ENCODE measurements at places on chromosomes 12 and 14.

DNA sequence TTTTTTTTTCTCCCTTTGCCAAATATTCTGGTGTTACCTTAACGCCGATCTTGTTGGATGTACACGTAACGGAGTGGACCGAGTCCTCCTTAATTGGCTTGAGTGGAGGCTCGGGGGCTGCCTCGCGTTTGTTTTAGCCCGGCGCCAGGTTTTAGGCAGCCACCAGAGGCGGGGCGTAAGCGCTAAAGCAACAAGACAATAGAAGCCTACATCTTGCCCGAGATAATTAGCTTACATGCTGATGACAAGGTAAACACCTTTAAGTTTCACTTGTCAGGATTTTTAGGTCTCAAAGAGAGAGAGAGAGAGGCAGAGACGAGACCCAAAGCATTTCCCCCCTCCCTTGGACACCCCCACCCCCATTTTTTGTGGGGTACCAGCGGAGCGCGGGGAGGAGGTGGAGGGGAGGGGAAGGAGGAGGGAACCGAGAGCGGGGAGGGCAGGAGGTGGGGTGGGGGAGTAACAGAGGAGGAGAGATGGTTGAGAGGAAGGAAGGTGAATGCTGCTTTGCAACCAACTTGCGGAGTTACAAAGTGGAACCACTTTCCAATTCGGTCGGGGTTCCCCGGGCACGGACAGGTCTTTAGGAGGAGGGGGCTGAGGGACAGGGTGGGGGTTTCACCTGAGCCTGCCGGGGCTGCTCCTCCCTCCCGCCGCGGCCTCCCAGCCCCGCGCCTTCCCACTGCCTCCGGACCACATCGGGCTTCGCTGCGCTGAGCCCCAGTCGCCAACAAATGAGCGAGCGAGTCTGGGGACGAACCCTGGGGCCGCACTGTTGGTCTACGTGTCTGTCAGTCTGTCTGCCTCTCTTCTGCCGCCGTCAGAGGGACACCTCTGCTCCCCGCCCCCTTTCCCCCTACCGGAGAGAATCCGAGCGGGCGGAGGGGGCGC lies at the start of gene NKX2-1:
Gene NKX2-1 (minus strand): TSS at position 802 of the 891 bp plus-strand sequence. CDS start 103 bp downstream, at position 699.
- no peak for DNase-seq

GRCh38 chr14:75978249-75978731 lies 3.5 kb downstream of the TGFB3 start:
- DNase-seq = peak; percentile 18

GRCh38 chr14:81669308-81669707 lies 135.7 kb upstream of the SEL1L start:
- no peak for DNase-seq

GRCh38 chr14:69643430-69644200 lies 32.2 kb downstream of the SUSD6 start:
- peak; percentile 24 for DNase-seq

GRCh38 chr14:28756884-28757570 lies 9.6 kb upstream of the FOXG1 start:
- no peak for DNase-seq

GRCh38 chr14:42335918-42336317 lies 729.2 kb downstream of the LRFN5 start:
- DNase-seq = no peak

DNA sequence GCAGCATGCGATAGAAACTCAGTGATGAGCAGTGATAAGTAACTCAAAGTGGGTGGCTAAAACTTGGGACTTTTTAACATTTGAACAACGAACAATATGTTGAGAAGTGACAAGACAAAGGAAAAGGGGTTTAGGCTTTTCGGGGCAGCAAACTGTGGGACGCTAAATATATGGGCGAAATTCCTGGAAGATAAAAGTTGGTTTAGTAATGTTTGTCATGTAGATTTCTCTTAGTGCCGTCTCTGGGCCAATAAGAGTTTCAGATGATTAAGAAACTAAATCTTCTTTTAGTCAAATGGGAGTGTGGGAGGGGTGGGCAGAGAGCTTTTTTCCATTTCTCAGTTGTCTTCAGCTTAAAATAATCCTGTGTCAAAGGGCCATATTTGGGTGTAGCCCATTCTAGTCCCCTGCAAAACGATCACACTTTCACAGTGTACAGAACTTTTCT lies 41.7 kb upstream of the FUT8 start:
- no peak for DNase-seq

DNA sequence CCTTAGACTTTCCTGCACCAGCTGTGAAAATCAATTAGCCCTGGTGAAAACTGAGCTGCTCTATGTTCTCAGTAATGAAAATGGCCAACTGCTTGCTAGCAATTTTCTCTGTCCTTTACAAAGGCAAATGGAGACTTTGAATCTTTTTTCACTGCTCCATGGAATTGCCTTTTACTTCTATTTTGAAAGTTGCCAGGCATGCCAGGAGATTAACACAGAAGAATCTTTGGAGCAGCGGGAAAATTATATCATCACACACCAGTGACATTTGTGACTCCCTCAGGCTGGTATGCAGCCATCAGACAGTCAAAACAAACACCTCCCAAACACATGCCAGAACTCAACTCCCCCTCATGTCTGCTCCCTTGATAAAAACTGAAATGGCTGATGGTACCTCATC lies 872.0 kb upstream of the FLRT2 start:
- DNase-seq = no peak

DNA sequence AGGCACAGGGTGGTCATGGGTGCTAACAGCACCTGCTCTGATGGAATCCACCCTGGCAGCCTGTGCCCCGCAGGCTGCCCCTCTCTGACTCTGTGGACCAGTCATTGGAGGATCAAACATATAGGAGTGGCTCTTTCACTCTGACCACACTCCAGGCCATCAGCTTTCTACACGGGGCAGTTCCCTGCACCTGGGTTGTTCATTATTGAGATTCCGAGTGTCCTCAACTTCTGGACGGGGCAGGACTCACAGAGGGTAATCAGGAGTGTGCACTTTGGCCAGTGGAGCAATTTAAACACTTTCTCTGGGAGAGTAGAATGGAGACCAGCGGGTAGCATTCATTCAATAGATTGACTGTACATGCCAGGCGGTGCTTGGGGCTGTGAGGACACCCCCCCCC lies 94.8 kb downstream of the NINJ2 start:
- DNase-seq = no peak

DNA sequence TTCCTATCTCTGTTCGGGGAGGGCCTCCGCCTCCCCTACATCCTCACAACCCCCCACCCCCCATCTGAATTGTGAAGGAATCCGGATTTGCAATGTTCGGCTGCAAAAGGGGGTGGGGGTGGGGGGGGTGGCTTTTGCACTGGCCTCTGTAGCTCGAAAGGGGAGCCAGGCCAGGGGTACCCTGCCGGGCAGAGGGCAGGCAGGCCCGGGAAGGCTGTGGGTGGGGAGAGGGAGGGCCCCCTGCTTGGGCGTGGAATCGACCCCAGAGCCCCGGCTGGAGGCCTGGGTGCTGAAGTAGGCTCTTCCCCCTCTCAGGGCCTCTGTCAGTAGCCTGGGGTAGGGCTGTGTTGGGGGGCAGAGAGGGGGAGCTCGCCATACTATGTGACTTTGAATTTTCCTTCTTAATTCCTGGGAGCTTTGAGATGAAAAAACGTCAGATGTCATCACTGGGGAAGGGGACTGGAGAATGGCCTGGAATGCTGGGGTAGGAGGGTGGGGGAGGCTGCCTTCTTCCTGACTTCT lies 1.1 kb downstream of the LRP1 start:
- DNase-seq = no peak

DNA sequence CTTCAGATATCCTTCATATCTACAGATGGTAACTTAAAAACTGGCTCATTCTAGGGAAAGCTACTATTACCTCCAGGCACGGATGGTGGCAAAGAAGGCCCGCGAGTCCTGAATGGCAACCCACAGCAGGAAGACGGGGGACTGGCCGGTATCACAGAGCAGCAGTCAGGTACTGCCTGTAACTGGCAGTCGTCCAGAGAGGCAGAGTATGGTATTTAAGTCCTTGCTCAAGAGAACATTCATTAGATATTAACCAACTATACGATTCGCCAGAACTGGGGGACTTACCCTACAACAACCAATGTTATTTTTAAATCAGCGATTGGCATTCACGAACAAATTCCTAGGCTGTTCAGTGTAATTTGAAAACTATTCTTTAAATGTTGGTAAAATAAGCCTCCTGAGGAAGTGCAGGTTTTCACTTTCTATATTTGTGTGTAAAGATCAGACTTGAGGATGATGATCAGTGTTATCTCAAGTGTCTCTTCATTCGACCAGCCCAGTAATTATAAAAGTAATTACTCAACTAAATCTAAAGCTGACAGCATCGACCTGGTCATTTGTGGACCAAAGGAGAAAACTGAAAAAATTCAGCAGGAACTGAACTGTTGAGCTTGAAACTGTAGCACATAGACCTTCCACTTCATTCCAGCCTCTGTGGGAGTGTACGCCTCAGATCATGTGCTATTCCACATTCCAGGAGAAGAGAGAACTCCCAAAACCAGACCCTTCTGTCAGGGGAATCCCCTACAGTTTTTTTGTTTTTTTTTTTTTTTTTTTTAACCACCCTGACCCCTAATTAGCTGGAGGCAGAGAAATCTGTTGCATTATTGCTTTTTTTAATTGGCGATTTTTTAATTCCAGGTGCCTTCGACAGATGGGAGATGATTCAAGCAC lies 75.6 kb downstream of the ESR2 start:
- DNase-seq = no peak

GRCh38 chr14:52235866-52236510 lies 31.5 kb upstream of the PTGDR start:
- DNase-seq = no peak

- no peak for DNase-seq
Observed at GRCh38 chr12:15001733-15002382, 29.0 kb downstream of the PDE6H start.

DNA sequence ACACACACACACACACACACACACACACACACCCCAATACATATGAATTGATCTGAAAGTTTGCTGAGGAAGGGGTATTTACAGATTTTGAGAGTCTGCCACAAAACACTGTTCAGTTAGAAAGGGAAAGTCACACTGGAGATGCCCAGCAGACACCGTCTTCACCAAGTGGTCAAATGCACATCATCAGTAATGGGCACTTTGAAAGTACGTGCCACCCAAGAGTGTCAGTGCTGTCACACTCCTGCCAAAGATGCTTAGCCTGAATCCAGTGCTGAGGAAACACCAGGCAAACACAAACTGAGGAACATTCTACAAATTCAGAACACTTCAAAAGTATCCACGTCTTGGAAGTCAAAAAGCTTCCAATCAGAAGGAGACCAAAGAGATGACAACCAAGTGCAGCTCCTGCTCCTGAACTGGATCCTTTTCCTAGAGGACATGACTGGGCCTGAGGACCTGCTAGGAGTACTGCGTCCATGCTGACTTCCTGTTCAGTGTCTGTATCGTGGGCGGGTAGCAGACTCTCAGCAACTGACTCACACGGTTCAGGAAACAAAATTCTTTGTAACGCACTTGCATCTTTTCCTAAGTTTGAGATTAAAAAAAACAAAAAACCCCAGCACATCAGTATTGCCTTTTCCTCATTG lies 18.6 kb downstream of the PSMC1 start:
- DNase-seq = no peak

GRCh38 chr12:2172491-2173214 lies 119.9 kb downstream of the CACNA1C start:
- no peak for DNase-seq

Data from activated naive CD4-positive, alpha-beta T cell (primary cell).